HT1080 (cell line): ENCODE measurements at places on chromosomes 3 and 15.

DNA sequence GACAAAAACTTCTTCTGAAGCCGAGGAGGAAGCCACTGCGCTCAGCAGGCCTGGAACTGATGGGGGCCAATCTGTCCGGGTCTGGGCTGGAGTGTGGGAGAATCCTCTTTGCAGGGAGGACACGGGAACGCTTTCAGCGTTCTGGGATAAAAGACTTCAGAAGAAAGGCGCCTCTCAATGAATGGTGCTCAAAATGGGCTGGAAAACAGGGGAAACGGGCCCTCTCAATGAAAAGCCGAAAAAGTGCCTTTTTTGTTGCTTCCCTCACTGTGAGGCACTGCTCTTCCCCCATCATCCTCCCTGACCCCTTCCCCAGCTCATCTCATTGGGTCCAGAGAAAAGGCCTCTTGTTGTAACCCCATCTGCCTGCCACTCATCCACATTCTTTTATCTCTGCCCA is 119.5 kb upstream of the LRIG1 start:
- no peak for DNase-seq

GRCh38 chr3:156368189-156368588 is 186.7 kb downstream of the SSR3 start:
- DNase-seq = no peak

DNA sequence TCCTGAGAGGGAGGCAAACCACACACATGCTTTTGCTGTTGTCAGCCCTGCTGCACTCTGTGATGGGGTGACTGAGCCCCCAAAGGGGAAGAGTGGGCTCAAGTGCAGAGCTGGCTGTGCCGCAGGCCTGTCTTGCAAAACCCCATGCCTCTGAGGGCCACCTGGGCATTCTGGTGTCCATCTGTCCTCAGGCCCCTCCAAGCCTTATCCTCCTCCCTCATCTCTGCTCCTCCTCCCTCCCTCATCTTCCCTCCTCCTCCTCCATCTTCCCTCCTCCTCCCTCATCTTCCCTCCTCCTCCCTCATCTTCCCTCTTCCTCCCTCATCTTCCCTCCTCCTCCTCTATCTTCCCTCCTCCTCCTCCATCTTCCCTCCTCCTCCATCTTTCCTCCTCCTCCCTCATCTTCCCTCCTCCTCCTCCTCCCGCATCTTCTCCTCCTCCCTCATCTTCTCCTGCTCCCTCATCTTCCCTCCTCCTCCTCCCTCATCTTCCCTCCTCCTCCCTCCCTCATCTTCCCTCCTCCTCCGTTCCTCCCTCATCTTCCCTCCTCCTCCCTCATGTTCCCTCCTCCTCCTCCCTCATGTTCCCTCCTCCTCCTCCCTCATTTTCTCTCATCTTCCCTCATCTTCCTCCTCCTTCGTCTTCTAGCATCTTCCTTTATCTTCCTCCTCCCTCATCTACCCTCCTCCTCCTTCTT is 40.6 kb downstream of the CHDH start:
- no peak for DNase-seq

GRCh38 chr3:183545708-183546107 is 9.8 kb downstream of the KLHL6 start:
- no peak for DNase-seq

- no peak for DNase-seq
Observed at GRCh38 chr3:112117841-112118571, 15.0 kb downstream of the GCSAM start.

GRCh38 chr3:132421832-132422231 is 4.5 kb downstream of the DNAJC13 start:
- DNase-seq = peak; percentile 63

DNA sequence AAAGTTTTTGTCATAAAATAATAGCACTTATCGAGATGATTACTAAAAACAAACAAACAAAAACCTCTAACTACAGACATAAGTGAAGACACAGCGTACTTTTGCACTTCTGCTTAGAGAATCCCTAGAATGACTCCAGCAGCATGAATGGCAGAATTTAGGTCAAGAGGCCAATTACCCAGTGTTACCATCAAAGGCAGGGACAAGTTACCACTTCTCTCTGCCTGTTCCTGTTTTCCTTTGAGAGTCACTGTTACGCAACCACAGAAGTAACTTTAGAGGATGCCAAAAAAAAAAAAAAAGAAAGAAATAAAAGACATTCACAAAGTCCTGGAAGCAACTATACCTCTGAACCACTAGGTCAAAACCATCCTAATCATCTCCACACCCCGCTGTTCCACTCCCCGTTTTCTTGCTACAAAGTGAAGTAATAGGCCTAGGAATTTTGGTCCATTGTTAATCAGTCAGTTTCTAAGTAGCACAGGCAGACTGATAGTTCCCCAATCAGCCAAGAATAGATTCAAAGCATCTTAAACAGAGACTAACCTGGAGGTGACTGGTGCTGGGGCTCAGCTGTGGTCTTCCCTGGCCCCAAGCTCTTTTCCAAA is 41.9 kb downstream of the FMN1 start:
- no peak for DNase-seq

GRCh38 chr3:170259907-170260306 is 37.7 kb downstream of the PRKCI start:
- peak; percentile 23 for DNase-seq

GRCh38 chr3:164406281-164406680 is 672.0 kb downstream of the SI start:
- no peak for DNase-seq

- peak; percentile 10 for DNase-seq
Observed at GRCh38 chr15:57218826-57219576, 157.3 kb upstream of the CGNL1 start.

DNA sequence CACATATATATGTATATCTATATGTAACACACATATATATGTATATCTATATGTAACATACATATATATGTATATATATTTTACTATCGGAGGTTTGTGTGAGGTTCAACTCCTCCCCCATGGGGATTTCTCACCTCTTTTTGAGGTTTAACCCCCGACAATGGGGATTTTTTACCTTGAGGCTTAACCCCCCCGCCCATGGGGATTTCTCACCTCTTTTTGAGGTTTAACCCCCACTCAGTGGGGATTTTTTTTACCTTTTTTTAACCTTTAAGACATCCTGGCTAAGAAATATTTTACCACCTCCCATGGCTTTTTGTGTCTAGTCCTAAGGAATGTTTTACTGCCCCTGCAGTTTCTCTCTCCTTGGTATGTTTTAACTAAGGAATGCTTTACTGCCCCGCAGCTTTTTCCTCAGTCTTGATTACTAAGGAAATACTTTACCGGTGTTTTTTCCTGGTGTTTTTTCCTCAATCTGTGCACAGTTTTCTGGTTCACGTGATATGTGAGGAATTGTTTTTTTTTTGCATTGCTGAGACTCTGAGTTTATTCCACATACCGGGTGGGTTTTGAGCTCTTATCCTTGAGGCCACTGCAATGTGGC is 185.2 kb downstream of the KLF13 start:
- no peak for DNase-seq

- peak; percentile 28 for DNase-seq
Observed at GRCh38 chr15:73684581-73685455, 635 bp downstream of the CD276 start.

GRCh38 chr3:144626835-144627234 is 655.2 kb downstream of the DIPK2A start:
- no peak for DNase-seq

DNA sequence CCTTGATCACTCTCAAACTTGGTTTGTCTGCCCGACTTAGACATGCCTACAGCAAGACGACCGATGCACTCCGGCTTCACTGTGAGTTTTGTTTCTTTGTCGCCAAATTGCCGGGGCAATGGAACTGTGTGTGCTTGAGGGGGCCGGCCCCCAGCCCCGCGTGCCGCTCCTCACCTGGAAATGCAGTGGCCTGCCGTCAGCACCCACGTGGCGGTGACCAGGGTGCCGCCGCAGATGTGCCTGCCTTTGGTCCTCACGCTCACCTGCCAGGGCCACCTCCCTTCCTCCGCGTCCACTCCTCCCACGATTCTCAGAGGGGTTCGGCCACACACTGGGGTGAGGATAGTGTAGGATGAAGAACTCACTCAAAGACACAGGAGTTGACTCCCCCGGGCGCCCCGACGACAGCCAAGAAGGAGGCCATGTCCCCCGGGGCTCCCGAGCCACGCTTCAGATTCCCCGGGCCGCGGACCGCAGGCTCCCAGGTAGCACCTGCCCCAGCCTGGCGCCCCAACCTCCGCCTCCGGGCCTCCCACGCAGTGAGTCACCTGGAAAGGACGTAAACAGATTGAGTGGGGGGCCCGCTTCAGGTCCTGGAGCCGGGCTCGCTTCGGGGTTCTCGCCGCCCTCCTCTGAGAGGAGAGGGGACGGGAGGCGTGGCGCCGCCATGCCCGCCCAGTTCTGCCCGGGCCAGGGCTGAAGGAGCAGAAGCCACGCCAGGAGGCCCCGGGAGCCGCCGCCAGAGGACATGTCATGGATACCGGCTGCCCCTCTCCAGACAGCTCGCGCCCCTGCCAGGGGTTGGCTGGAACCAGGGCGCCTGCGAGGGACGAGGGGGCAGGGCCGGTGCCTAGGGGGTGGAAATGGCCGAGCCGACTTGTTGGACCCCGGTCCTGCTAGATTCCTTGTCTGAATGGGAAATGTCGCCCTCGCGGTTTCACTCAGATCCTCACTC is 29.6 kb downstream of the MYL3 start:
- DNase-seq = no peak

DNA sequence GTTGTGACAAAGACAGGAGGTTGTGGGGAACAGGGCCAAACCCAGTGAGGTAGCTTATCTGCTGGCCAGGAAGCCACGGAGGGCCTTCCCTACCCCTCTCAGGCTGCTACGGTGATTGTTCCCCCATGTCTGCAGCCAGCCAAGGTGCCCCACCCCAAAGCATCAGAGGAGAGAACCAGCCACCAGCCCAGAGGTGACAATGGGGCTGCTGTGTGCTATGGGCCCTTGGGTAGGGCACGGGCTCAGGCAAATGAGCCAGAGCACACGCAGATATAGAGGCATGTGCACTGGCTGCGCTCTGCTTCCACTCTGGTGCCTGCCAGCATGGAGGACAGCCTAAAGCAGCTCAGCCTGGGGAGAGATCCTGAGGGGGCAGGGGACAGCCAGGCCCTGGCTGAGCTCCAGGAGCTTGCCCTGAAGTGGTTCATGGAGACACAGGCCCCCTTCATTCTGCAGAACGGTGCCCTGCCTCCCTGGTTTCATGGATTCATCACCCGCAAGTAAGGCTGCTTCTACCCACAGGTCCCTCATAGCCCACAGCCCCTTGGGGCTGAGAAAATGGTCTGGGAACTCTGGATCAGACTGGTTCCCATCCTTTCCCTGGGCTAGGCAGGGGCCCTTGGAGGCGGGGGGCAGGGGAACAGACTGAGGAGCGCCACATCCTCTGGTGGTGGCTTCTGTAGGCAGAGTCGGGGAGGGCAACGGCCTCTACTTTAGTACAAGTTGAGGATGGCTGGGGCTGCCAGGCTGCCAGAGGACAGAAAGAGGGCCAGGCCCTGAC is at the start of gene SH2D7:
Gene SH2D7 (plus strand): TSS at position 301 of the 781 bp plus-strand sequence. CDS start 24 bp downstream, at position 325.
- DNase-seq = no peak

- DNase-seq = peak; percentile 56
Observed at GRCh38 chr3:197186887-197187588, 111.4 kb downstream of the DLG1 start.

GRCh38 chr3:135622656-135623055 is 342.9 kb upstream of the PPP2R3A start:
- no peak for DNase-seq

- DNase-seq = no peak
Observed at GRCh38 chr3:117272274-117272673, 562.7 kb downstream of the TUSC7 start.

DNA sequence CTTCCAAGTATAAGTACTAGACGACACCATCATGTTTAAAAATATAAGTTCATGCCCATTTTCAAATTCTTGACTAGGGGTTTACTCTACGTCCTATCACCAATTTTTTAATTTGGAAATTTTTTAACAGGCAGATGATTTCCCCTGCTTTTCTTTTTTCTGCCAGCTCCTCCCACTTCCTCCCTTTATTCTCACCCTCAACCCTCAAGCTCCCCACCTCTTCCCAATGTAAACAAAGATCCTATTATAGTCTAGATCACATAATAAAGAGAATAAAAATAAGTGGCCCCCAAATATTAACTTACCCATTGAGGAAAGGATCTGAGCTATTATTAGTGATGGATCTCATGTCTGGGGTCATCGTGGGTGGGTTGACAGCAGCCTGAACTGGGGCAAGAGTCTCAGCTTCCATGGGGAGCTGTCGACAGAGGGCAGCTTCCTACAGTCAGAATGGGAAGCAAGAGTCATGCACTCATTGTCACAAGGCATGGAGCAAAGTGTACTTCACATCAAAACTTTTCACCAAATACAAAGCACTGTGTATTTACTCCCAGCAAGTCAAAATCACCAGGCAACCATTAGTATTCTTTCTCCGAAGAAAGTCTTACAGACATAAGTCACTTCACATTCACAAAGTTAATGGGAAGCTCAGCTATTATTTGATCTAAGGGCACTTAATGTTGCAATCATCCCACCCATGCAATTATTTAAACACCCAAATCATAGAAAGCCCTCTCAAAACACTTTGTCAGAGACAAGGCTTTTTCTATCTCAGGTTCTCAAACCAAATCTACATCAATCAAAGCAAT is 53.2 kb downstream of the TM4SF4 start:
- no peak for DNase-seq

DNA sequence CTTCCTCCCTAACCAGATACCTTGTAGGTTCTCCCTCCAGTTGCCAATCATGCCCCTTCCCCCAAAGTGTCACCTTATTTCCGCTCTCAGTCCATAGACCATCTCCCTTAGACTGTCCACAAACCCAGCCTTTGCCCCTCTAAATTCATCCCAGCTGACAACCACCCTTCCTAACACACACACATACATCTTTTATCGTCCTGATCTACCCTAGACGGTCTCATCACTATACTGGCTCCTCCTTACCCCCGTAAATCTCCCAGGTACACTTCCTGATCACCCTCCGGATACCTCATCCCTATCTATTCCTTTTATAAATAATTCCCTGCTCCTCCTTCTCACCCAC is 828 bp downstream of the THOC7 start:
- no peak for DNase-seq
